ENCODE measurements at places on chromosomes 16 and 17.
A peak's percentile ranks its signal among the peaks of the same experiment; 100 is the strongest.

- no peak for DNase-seq
Observed at GRCh38 chr16:30710971-30711370, 12.0 kb downstream of the SRCAP start.

GRCh38 chr16:13835387-13835786 is 84.6 kb upstream of the ERCC4 start:
- no peak for DNase-seq

DNA sequence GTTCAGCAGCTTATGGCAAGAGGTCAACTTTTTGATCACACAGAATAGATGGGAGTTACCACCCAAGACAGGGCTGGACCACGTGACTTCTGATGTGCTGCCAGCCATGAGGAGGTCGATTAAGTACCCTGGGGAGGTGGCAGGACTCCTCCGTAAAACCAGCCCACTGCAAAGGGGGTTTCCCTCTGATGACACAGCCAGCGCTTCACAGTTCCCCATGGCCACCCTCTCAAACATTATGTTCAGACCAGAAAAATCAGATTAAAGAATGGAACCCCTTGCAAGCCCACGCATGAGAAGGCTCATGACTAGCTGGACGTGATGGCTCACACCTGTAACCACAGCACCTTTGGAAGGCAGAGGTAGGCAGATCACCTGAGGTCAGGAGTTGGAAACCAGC is 222.9 kb downstream of the CPPED1 start:
- DNase-seq, result no peak

GRCh38 chr17:54063639-54064038 is 240.9 kb downstream of the KIF2B start:
- no peak for DNase-seq

DNA sequence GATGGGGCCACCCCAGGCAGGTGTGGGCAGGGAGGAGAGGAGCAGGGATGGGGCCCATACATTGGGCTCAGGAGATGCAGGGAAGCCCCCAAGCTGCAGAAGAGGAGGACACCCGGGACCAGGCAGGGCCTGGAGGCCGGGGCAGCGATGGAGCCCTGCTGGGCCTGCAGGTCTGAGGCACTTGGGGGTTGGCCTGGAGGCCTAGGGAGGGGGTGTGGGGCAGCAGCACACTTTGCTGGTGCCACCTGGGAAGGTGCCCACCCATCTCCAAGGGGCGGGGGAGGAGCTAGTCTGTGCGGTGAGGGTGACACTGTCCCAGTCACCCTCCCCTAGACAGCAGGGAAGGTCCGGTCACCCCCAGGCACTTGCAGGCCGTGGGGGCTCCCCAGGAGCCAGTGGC is 6.4 kb upstream of the CCDC57 start:
- no peak for DNase-seq

- DNase-seq, result no peak
Observed at GRCh38 chr16:66947302-66948065, 12.2 kb downstream of the CES2 start.

DNA sequence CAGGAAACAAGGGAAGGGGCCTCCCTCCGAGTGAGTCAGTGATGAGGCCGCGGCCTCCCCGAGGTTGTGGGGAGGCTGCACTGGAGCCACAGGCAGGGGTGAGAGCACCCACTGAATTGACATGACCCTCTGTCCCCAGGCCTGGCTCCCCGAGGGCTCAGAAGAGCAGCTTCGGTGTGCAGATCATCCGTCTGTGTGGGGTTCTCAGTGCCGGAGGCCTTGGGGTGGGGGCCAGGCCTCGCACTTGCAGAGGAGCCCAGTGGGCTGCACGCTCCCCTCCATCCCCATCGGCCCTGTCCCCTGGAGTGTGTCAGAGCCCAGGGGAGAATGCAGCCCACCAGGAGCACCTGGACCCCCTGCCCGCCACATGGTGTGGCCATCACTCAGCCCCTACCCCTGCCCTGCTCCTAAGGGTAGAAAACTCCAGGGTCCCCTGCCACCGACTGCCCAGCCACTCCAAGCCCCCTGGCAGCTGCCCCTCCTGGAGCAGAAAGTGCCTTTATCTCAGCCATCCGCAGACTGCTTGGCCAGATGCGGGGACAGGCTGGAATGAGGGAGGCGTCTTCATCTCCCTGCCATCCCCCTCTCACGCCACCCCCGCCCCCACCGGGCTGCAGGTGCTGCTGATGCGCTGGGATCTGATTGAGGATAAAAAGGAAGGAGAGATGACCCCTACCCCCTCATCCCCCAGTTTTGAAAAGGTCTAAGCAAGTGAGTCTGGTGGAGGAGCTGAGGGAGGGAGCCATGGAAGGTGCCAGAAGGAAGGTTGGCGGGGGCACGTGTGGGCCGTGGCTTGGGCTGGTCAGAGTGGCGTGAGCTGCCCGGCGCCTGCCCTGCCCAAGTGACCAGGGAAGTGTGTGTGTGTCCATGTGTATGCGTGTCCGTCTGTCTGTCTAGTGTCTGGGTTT is 358.3 kb downstream of the SEC14L1 start:
- no peak for DNase-seq

DNA sequence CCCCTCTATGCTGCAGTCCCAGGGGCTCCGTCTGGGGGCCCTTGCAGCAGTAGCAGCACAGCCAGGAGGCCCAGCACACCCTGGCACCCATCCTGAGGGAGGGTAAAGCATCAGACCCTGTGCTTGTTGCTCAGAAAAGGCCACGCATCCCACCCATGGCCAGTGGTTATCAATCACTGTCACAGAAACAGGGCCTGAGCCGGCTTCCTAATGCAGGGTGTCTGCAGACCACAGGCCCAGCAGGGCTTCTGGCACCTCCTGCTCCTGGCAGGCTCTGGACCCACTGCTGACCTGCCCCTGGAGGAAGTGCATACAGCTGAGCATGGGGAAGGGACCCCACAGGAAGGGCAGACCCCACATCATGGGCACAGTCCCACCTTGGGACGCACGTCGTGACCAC is 26.9 kb upstream of the CDH15 start:
- DNase-seq, result no peak

DNA sequence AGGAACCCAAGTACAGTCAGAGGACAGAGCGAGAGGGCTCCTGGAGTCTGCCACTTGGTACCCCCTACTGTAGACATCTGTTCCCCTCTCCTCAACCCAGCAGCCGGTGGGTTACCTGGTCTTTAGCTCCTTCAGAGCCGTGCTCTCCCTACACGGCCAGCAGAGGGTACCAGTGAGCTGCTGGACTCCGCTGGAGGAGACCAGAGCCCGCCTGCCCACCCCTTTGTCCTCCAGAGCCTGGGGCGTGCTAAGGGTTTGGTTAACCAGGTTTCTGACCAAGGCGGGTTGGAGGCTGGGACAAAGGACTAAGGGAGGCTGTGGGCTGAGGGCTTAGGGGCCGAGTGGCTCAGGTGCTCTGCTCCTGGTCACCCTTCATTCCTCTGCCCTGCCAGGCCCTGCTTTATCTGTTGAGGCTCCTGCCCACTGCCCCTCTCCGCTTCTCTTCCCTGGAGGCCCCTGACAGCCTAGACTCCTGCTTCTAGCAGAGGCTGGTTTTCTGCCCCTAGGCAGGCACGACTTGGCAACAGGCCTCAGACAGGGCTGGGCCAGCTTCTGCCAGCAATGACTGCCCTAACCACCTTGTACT is 2.7 kb upstream of the HSD11B2 start:
- no peak for DNase-seq

GRCh38 chr16:555528-556473 is 4.4 kb upstream of the PRR35 start:
- no peak for DNase-seq

GRCh38 chr17:81196505-81197408 is 26.0 kb downstream of the CEP131 start:
- DNase-seq, result no peak

- no peak for DNase-seq
Observed at GRCh38 chr17:79699386-79700036, 31.2 kb upstream of the ENPP7 start.

- no peak for DNase-seq
Observed at GRCh38 chr17:78706271-78706915, 75.7 kb downstream of the CYTH1 start.

GRCh38 chr16:64410306-64410705 is 711.6 kb downstream of the CDH11 start:
- no peak for DNase-seq

DNA sequence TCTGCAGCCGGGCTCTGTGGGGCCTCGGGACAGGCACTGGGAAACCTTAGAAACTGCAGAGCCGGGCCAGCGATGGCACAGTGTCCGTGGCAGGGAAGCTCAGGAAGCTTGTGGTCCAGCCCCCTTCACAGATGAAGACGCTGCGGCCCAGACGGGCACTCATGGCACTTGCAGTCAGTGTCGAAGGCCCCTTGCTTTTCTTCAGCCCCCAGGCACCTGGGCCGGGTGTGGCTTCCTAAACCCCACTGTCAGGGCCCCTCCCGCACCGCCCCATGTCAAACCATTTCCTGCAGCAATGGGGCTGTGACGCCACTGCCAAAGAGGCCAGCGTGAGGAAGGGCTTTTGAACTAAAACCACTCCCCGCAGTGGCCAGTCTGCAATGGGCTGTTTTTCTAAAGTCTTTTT is 164.0 kb downstream of the LAT start:
- no peak for DNase-seq

DNA sequence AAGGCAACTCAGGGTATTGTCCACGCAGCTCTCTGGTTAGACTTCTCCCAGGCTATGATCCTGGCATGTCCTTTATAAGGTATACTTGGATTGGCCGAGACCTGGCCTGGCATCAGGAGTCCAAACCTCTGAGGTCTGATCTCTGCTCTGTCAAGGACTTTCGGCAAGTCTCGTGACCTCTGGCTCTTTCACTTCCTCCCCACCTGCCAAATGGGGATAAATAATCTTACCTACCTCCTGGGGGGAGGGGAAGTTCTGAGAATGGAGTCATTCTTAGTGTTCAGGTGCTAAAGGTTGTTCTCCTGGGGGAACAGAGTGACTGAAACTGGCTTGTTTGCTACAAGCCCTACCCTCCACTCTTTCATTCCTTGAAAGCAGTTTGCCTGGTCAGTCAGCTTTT is 7.6 kb downstream of the ATXN1L start:
- DNase-seq, result no peak

- no peak for DNase-seq
Observed at GRCh38 chr17:38731526-38732294, 1.6 kb downstream of the CISD3 start.

DNA sequence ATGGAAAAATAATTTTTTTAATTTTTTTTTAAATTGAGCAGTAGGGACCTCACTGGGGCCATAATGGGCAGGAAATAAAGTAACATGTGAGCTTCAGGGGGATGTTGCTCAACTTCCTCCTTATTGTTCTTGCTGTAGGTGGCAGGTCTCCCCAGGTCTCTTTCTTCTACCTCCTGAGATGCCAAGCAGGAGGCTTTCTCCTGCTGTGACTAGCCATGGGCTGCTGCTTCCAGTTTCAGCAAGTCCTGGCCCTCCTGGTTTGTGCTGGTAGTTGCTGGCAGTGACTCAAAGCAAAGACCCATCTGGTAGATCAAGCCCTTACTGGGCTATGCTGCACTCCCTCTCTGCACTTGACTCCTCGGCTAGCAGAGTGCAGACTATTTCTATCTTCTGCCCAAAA is 2.3 kb downstream of the DPEP2NB start:
- no peak for DNase-seq

- DNase-seq, result no peak
Observed at GRCh38 chr17:72031219-72031884, 89.5 kb upstream of the SOX9 start.

- DNase-seq, result no peak
Observed at GRCh38 chr16:74605746-74606520, 981 bp downstream of the GLG1 start.

- DNase-seq, result no peak
Observed at GRCh38 chr17:66043419-66043818, 148.5 kb downstream of the CEP112 start.

- DNase-seq, result no peak
Observed at GRCh38 chr16:68802190-68802589, 41.1 kb upstream of the TANGO6 start.

DNA sequence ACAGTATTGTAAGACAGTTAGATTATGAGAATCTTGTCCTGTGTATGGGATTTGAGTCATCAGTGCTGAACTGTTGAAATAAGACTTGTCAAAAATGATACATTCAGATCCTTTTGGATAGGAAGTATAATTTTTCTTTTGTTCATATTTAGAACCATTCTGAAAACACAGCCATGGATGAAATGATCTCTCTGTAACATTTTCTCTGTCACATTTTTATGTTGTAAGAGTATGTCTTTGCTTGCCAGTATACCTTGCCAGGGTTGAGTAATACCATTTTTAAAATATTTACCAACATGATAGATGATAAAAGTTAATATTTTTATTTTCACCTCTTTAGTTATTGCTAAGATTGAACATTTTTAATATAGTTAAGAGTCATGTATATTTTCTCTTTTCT is 45.0 kb downstream of the NSRP1 start:
- no peak for DNase-seq

GRCh38 chr17:77502626-77503292 is 362.0 kb downstream of the SEC14L1 start:
- no peak for DNase-seq

DNA sequence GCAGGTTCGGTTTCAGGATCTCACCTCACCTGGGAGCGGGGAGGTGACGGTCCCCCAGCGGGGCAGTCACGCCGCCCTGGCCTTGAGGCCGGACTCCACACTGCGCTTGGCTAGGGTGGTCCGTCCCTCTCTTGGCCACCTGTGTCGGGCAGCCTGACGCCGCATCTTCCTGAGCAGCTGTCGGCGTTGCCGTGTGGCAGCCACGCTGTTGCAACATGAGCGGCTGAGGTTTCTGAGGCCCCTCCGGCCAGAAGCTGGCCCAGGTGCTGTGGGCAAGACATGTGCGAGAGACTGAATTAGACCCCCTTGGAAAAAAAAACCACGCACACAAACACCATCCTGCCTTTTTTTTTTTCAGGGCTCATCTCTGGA is 49.2 kb downstream of the IRF8 start:
- no peak for DNase-seq

- DNase-seq, result peak; percentile 99
Observed at GRCh38 chr17:2700491-2701141, 10.9 kb downstream of the CLUH start.

DNA sequence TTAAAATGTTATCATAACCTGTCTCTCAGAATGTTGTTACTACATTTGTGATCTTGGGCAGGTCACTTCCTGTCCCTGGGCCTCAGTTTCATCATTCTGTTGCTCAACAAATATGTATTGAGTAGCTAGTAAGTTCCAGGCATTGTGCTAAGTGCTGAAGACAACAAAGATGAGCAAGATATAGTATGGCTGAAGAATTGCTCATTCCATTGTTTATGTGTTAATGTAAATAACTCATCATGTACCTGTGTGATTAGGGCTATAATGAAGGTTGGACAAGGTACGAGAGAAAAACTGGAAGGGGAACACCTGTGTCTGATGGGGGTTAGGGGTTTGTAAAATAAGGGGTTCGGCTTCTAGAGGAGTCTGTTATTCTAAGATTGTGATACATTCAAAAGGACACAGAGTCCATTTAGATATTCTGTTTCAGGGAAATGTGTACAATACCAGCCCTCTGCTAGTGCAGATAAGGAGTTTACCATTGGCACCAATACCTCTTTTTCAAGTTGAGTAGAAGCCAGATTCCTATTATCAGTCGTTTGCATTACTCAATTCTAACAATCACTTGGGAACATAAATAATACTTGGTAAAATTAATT is 20.0 kb downstream of the TUBG1 start:
- no peak for DNase-seq

- DNase-seq, result no peak
Observed at GRCh38 chr17:55212880-55213279, 51.9 kb upstream of the HLF start.

Data from NCI-H187 treated with DMSO at 0.1 percent for 48 hours (cell line).